ENCODE measurements at places on chromosomes 2 and 18.

DNA sequence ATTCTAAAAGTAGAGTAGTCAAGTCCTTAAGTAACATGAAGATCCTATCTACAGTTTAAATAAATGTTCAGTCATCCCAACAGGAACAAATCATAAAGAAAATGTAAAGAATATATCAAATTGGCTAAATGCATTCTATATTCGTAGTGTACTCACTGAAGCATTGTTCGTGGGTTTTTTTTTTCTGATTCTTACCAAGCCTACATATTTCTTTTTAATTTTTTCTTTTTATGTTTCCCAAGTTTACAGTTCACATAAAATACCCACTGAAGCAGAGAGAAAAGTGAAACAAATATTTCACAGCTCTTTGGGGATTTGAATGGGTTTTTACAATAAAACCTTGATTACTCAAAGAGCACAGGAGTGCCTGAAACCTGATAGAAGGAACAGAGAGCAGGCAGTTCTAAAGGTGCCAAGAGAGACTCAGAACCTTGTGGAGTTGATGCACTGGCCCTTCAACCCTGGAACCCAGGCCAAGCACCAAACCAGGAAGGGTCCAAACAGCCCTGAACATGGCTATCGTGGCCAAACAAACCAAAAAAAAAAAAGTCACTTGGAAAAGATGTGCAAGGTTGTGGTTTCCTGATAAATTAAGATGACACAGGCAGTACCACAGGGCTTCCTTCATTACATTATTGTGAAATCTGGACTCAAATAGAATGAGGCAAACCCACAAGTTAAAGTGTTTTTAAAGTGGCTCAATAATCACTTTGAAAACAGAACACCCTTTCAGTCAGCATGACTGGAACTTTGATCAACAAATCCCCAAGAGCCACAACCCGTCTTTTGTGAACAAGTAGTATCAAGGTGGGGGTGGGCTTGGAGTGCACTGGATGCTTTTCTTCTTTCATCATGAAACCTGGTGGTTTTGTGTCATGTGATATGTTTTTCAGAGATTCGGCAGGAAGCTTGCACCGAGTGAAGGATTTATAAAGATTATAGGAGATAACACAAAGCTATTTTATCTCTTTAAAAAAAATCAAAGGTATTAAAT is 245.0 kb upstream of the FN1 start:
- DNase-seq, result peak; percentile 48

DNA sequence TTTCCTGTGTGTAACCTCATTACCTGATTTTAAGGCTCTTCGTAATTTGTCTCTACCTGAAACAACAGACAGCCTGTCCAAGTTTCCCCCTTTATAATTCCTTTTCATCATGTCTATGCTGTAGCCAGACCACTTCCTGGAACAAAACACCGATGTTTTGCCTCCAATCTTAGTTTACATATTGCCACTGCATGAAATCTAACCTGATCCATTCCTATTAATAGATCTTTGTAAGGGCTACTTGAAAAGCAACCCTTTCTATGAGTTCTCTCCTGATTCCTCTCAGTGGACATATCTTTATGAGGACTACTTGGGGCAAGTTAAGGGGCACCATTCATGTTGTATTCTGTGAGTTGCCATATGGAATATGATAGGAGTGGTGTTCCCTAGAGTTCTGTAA is 30.9 kb downstream of the ZNF638 start:
- DNase-seq, result no peak

- DNase-seq, result no peak
Observed at GRCh38 chr18:49591271-49591670, 29.4 kb downstream of the LIPG start.

GRCh38 chr2:233822101-233822771 is 32.1 kb downstream of the HJURP start:
- DNase-seq, result no peak

DNA sequence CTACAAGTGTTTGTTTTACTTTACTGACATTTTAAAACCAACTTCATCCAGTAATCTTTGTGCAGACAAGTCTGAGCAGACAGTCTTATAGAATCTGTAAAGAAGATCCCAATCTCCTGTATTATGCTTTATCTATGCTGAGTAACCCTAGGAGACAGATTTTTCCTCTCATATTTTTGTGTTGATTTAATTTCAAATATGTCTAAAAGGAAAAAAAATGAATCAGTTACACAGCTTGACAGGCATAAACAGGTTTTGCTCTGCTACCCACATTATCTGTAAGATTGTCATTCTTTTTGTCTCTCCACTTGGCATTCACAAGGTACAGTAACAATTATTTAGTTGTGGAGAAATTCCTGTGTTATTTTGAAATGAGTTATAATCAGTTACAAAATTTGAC is 415.0 kb downstream of the NYAP2 start:
- no peak for DNase-seq

- no peak for DNase-seq
Observed at GRCh38 chr2:63712748-63713147, 124.0 kb downstream of the MDH1 start.

GRCh38 chr2:723761-724160 is 46.6 kb upstream of the TMEM18 start:
- DNase-seq, result no peak

DNA sequence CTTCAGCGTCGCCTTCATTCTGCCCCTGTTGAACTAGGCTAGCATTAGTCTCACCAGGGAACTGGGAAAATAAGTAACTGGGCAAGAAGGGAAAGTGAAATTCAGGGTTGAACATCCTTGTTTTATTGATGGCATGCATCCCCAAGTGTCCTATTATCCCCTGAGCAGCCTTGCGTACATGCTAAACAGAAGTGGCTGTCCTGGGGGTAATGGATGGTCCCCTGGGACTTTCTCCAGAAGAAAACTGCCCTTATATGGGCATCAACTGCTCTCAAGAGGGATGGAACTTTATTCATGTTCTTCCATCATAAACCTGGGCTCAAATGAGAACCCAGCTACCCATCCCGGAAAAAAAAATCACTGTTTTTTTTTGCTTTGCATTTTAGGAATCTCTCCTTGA is 11.8 kb upstream of the SMIM21 start:
- DNase-seq, result no peak

- no peak for DNase-seq
Observed at GRCh38 chr2:167510071-167510759, 621.9 kb downstream of the XIRP2 start.

- no peak for DNase-seq
Observed at GRCh38 chr2:191190861-191191552, 40.2 kb upstream of the STAT4 start.

DNA sequence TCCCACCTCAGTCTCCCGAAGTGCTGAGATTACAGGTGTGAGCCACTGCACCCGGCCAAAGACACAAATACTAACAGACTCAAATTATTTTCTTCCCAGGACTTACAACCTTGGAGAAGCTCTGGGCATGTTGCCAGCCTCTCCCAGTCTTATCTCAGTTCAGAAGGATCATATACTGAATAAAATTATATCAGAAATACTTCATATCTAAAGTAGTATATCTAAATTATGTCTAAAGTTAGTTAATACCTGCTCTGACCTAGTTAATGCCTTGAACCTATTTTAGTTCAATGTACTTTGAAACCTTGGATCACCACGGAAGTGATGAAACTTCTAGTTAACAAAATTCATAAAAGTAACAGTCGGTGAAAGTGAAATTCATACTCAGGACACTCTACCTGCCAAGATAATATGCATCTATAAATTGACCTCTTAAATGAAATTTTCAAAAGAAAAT is 34.4 kb upstream of the CYBRD1 start:
- no peak for DNase-seq

GRCh38 chr2:28168376-28168775 is 224.3 kb upstream of the FOSL2 start:
- no peak for DNase-seq

- no peak for DNase-seq
Observed at GRCh38 chr2:32683520-32684086, 55.8 kb downstream of the TTC27 start.

DNA sequence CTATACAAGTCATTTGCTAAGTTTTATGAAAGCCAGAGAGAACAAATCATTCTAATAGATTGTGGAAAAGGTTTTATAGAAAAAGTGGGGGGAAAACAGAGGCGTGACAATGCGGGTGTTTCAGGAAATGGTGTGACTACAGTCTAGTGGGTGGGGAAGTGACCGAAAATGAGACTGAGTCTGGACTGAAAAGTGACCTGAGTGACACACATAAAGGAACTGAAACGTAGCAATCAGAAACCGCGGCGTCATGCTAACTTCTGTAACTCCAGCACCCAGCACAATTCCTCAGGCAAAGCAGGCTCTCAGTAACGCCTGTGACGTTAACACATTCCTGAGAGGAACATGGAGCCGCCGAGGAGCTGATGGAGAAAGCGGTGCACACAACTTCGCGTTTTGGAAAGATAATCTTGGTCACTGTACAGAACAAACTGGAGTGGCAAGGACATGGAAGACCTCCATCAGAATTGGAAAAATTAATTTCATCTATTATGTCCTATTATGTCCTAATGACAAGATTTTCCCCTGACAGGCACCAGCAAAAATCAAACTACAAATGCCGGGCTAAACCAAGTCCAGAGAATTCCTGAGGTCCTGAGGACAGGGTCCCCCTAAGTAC is 1.4 kb upstream of the CD226 start:
- DNase-seq, result no peak

DNA sequence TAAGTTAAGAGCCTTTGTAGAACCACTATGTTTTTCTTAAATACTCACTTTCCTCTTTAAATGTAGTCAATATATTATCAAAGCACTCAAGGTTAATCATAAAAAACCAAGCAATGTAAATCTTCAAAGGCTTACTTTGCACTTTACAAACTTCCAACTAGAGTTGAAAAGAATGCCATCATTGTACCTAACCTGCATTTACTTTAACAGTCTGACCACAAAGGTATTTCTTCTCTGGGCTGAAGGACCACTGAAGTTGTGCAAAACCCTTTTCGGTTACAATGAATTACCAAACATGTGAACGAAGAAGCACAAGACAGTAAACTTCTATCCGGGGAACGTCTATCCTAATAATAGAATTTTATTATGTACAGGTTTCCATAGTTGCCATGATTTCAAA is 3.0 kb downstream of the HNRNPLL start:
- DNase-seq, result no peak

- peak; percentile 76 for DNase-seq
Observed at GRCh38 chr2:234500394-234501006, 3.6 kb upstream of the ARL4C start.

DNA sequence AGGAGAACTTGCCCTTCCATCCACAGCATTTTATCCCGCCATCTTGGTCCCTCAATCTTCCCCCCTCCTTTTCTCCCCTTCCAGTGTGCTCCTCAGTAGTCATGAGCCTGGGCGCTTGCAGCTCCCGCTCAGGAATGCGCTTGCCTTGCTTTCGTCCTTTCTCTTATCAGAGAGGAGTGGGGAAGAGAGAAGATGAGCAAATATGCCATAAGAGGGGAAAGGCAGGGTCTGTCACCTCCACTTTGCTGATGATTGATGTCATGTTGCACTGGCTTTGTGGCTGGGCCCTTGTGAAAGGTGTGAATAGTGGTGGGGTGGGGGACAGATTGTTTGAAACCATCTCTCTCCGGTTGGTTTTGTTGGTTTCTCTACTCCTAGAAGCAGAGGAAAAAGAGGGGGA is 569.3 kb downstream of the TNS1 start:
- no peak for DNase-seq

DNA sequence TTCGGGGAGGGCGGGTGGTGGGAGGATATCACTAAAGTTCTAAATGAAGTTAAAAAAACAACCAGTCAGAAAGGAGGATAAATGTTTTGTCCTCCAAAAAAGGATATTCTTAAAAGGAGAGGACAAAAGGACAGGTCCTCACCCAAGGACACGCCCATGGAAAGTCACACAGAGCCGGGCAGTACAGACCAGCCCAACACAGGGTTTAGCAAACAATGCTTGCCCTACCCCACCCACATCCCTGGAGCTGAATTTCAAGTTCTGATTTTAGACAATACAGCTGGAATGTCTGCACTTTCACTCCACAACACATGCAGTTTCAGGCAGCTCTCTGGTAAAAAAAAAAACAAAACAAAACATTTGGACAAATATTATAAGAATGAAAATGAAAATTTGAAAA is 67.9 kb downstream of the SLC9A4 start:
- no peak for DNase-seq

- DNase-seq, result no peak
Observed at GRCh38 chr18:4586731-4587130, 131.6 kb upstream of the DLGAP1 start.

GRCh38 chr18:59068276-59069071 is 71.2 kb upstream of the SEC11C start:
- DNase-seq, result no peak

- DNase-seq, result no peak
Observed at GRCh38 chr18:5944448-5944847, 49.1 kb upstream of the TMEM200C start.

- no peak for DNase-seq
Observed at GRCh38 chr18:26096852-26097251, 6.4 kb upstream of the SS18 start.

- DNase-seq, result no peak
Observed at GRCh38 chr2:177872286-177872685, 200.3 kb downstream of the PDE11A start.

GRCh38 chr2:107430596-107431266 is 396.0 kb upstream of the RGPD4 start:
- no peak for DNase-seq

- no peak for DNase-seq
Observed at GRCh38 chr2:117087535-117088291, 726.8 kb upstream of the DDX18 start.

- DNase-seq, result no peak
Observed at GRCh38 chr2:140988597-140988996, 1142.2 kb downstream of the LRP1B start.

DNA sequence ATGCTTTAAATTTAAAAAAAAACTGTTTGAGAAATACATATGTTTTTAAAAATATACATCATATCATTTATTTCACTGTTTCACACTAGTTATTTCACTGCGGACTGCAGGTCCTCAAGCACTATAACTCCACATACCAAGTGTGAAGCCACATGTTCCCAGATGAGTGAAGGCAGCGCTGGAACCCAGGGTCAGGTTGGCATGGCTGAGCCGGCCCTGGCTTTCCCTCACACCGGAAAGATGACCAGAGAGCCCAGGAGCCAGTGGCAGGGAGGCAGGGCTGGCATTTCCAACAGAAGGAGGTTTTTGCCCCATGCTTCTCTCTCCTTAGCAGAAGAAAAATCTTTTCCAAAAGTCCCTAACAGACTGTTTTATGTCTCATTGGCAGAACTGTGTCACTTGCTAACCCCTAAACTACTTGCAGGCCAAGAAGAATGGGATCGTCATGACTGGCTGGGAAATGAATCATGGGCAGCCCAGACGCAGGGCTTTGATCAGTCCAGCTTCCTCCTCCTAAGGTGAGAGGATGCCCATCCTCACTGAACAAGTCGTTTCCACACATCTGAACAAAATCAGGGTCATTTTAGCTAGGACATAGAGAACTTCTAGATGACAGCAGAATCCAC is 287.6 kb upstream of the HNRNPA3 start:
- no peak for DNase-seq

DNA sequence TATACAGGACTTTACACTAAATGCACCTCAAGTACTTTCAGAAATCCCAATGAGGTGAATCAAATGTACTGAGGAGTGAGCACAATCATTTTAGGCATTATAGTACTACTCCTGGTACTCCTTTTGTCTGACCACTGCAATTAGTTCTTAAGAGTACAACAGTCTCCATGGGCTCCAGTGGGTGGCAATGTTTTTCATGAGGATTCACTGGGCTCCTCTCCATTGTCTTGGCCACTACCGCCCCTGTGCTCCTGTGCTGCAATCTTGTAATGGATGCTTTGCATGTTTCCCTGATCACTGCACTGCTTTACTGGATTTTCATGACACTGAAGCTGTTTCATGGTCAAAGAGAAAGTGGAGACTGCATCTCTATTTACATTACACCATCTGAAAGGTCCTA is 268.5 kb upstream of the ZSWIM2 start:
- DNase-seq, result no peak

GRCh38 chr2:12412898-12413305 is 303.8 kb upstream of the TRIB2 start:
- DNase-seq, result peak; percentile 4

Data from naive thymus-derived CD8-positive, alpha-beta T cell (primary cell).